CD8-positive, alpha-beta memory T cell (primary cell): ENCODE measurements at places on chromosomes 2 and 18. TPM values are rescaled to one million over a fixed set of nuclear protein-coding genes. Genes with fewer than 3 reads are reported as not detected.

Gene KCNJ3
- not detected for polyA plus RNA-seq

GRCh38 chr2:181697571-181697970 lies 17.3 kb upstream of the NEUROD1 start:
- H3K27me3 ChIP-seq, result no peaks in the 10 kb centered on the region
- H3K4me3 ChIP-seq, result no peak overlapping the region
- DNase-seq, result no peak
- no peaks in the 10 kb centered on the region for H3K4me1 ChIP-seq
- no peaks in the 10 kb centered on the region for H3K36me3 ChIP-seq

- H3K36me3 ChIP-seq, result no peaks in the 10 kb centered on the region
- peaks cover 24% of the 10 kb centered on the region for H3K4me1 ChIP-seq
- no peak for DNase-seq
- H3K4me3 ChIP-seq, result no peak overlapping the region
- H3K27ac ChIP-seq, result no peak overlapping the region
Observed at GRCh38 chr2:42142547-42143184, 26.5 kb upstream of the EML4 start.

DNA sequence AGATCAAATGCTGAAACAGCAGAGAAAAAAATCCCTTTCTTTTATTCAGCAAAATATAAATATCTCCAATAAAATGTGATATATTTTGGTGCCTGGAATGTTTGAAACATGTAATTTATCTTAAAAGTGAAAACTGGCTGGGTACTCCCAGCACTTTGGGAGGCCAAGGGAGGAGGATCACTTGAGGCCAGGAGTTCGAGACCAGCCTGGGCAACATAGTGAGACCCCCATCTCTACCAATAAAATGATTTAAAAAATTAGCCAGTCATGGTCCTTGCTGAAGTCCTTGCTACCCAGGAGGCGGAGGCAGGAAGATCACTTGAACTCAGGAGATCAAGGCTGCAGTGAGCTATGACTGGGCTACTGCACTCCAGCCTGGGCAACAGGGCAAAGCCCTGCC lies 8.6 kb downstream of the SH3YL1 start:
- H3K4me3 ChIP-seq, result no peak overlapping the region
- H3K4me1 ChIP-seq, result no peaks in the 10 kb centered on the region
- H3K36me3 ChIP-seq, result peaks cover 6% of the 10 kb centered on the region
- no peaks in the 10 kb centered on the region for H3K27me3 ChIP-seq

DNA sequence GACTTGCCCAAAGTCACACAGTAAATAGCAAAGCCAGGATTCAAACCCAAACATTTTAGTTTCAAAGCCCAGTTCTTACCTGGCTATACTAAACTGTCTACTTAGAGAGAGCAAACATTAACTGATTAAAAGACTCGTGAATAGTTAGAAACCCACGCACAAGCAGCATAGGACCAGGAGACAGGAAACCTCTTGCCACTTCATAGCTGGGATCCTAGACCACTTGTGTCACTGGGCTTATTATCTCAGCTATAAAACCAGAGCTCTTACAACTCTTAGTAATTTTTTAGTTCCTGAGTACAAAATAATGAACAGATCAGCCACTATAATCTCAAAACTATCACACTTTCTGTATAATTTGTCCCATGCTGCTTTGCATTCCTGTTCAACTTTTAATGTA lies 2.4 kb upstream of the AAK1 start:
- no peak overlapping the region for H3K27ac ChIP-seq
- no peaks in the 10 kb centered on the region for H3K36me3 ChIP-seq
- peak; percentile 57 for DNase-seq
- H3K4me3 ChIP-seq, result peak overlapping the region; percentile 79
- H3K4me1 ChIP-seq, result peaks cover 50% of the 10 kb centered on the region

Gene DNMT3A
- 19.4 TPM for polyA plus RNA-seq

DNA sequence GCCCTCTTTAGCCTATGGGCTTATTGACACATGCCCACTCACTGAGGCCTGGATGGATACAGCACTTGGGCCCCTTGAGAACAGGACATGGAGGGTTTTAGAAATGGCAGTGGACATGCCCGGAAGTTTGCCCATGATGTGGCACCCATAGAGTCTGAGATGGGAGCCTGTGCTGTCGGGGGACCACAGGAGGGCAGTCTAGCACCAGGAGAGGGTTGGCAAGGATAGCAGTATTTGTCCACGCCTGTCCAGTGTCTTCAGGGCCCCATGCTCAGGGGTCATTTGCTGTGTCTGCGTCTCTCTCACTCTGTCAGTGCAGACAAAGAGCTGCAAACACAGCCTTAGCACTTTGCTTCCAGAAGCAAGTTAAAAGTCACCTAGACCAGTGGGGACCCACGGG lies 48.7 kb downstream of the IL1RL2 start:
- DNase-seq, result peak; percentile 52
- H3K27ac ChIP-seq, result no peak overlapping the region
- no peak overlapping the region for H3K4me3 ChIP-seq
- H3K4me1 ChIP-seq, result peaks cover 1% of the 10 kb centered on the region
- H3K27me3 ChIP-seq, result no peaks in the 10 kb centered on the region

GRCh38 chr18:61926532-61926931 lies 33.7 kb upstream of the RNF152 start:
- no peaks in the 10 kb centered on the region for H3K36me3 ChIP-seq
- no peak for DNase-seq
- H3K4me3 ChIP-seq, result no peak overlapping the region
- no peaks in the 10 kb centered on the region for H3K27me3 ChIP-seq
- H3K4me1 ChIP-seq, result peaks cover 9% of the 10 kb centered on the region
